ENCODE measurements at places on chromosomes 2 and 18.

DNA sequence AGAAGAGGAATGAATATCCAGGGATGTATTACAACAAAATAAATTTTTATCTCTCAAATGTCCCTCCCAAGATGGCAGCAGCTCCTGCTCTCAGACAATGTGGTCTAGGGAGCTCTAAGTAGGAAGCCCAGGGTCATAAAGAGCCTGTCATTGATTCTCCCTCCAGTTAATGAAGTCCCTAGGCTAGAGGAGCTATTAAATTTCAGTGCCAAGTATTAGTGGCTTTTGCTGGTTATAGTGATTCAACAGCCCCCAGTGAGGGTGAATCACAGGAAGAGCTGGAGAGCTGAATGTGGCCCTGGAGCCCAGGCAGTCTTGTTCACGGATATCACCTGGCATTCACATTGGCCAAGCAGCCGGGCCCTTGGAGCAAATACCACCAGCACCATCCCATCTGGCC, 109.8 kb upstream of the YPEL5 start:
- DNase-seq: no peak

DNA sequence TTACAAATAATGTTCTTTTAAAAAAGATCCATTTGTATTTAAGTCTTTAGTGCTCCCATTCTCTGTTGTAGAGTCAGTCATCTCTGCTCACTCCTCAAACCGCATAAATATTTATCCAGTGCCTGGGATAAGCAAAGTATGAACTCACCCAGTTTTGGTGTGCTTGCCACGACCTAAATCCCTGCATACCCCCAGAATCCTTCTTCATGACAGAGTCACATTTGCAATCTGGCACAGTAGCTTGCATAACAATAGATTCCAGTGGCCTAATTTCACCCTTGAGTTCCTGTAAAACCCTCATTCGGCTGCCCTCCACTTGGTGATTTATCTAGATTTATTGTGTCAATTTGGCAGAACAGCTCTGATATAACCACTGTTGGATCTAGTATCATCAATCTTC, 92.9 kb downstream of the DTNA start:
- no peak for DNase-seq

GRCh38 chr2:241852116-241852980, 6.3 kb downstream of the PDCD1 start:
- no peak for DNase-seq

DNA sequence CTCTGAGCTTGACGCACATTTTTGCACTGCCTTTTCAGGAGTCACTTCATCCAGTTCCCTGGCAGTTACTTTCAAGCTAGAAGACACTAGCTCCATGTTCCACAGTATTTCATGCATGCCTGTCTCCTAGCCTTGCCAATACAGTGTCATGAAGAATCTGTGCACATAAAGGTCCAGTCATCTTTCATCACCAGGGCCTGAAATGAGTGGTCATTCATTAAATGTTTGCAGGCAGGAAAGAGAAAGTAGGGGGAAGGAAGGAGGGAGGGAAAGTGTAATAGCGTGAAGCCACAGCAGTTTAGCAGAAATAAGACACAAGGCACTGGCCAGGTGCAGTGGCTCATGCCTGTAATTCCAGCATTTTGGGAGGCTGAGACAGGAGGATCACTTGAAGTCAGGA, 92.4 kb upstream of the COPS8 start:
- no peak for DNase-seq

DNA sequence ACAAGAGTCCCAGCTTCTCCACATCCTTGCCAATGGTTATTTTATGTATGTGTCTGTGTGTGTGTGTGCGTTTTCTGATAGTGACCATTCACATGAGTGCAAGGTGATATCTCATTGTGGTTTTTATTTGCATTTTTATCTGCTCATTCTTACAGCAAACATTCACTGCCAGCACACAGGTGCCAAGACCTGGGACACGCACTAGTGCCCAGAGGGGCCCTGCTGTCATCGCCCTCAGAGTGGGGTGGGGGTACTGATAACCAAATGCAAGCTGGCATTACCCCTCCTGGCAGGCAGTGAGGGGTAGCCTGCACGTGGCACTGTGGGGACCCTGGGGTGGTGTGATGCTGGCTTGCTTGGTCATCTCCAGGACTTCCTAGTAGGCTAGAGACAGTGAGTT, 285.4 kb downstream of the LPIN1 start:
- no peak for DNase-seq

GRCh38 chr2:9979977-9980376, 28.5 kb downstream of the GRHL1 start:
- no peak for DNase-seq

DNA sequence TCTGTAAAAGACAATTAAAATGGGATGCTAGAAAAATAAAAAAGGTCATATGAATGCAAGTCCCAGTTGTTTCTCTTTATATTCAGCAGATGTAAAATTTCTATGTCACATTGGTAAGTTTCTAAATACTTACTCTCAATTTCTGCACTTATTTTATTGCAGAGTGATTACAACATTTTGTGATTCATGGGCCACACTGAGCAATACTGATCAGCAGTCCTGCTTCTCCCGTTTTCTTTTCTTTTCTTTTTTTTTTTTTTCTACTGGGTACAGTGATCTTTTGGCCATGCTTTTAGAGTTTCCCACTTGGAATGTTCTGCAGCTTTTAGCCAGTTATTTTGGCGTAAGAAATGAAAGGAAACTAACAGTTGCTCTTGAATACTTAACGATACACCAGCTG, 38.8 kb downstream of the LIMS1 start:
- no peak for DNase-seq

DNA sequence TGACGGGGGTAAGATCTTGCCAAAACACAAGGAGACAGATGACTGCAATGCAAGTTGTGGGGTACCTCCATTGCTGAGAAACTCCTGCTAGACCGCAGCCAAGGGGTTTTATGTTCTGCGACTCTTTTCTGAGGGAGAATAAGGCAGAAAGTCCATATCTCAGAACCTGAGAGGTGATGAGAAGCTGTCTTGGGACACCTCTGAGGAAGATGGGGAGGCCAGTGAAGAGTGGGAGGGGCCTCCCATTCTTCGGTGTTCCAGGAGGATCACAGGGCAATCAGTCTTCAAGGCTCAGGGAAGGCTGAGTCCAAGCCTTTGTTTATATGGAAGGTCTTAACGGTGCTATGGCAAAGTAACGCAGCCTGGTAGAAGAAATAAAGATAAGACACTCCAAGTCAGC, 18.0 kb downstream of the CYP27A1 start:
- no peak for DNase-seq

DNA sequence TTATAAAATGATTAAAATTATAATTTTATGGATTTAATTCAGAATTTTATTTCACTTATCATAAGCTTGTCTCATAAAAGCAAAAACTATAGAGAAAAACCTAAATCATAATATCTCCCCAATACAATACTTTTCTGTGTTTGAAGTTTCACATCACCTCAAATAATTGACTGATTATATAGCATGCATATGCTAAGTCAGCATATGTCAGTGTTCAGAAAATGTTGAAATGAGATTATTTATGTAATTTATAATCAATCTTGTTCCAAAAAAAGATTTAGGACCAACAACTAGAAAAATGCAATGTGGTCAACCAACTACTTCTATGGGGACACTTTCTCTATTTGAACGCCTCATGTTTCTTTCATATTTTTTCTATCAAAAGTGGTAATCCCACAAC, 902.6 kb downstream of the CPS1 start:
- DNase-seq: no peak

GRCh38 chr2:47626664-47627063, 156.3 kb upstream of the MSH6 start:
- no peak for DNase-seq

DNA sequence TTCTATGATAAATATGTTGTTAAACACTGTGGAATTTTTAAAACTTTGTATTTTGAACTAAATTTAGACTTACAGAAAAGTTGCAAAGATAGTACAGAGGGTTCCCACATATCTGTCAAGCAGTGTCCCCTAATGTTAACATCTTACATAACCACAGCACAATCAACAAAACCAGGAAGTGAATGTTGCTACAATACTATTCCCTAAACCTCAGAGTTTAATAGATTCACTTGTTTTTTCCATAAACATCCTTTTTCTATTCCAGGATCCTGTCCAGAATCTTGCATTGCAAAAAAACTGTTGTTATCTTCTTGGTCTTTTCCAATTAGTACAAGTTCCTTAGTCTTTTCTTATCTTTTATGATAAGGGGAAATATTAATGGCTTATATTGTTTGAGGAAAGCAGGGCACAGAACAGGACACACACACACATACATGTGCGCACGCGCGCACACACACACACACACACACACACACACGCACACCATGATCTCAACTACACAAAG, 251.1 kb upstream of the TRIB2 start:
- no peak for DNase-seq

- no peak for DNase-seq
Observed at GRCh38 chr2:177123048-177123447, 89.5 kb upstream of the HNRNPA3 start.

DNA sequence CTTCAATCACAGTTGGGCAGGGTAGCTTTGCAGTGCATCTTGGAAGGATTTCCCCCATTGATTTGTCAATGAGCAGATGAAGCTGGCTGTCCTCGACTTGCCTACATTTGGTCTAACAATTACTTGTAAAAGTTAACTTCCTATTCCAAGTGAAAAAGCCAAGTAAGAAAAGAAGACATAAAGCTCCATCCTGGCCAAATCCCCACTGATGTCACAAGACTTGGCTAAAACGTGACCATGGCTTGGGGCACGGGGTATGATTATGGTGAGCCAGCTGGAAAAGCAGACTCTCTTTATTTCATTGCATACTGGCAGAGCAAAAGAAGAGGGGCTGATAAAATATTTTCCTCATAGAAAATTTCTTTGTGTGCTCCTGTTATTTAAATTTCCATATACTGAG, 25.4 kb upstream of the PID1 start:
- DNase-seq: no peak

DNA sequence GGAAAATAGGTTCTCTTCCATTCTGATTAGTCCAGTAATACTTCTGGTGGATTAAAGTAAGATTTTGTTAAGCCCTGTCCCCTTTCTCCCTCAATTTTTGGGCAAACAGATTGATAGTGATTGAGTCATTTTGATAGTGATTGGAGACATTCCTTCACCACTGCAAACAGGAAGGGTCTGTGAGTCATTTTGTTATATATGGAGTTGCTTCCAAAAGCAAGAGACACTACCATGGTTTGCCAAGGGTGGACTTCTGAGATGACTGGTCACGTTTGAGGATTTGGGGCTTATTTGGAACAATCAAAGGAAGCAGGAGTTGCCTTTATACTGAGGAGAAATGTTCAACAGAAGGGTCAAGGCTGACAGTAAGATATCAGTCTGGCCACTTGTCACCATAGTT, 249.9 kb downstream of the PARD3B start:
- DNase-seq: peak; percentile 9

GRCh38 chr2:222907048-222907447, 46.2 kb downstream of the ACSL3 start:
- no peak for DNase-seq

DNA sequence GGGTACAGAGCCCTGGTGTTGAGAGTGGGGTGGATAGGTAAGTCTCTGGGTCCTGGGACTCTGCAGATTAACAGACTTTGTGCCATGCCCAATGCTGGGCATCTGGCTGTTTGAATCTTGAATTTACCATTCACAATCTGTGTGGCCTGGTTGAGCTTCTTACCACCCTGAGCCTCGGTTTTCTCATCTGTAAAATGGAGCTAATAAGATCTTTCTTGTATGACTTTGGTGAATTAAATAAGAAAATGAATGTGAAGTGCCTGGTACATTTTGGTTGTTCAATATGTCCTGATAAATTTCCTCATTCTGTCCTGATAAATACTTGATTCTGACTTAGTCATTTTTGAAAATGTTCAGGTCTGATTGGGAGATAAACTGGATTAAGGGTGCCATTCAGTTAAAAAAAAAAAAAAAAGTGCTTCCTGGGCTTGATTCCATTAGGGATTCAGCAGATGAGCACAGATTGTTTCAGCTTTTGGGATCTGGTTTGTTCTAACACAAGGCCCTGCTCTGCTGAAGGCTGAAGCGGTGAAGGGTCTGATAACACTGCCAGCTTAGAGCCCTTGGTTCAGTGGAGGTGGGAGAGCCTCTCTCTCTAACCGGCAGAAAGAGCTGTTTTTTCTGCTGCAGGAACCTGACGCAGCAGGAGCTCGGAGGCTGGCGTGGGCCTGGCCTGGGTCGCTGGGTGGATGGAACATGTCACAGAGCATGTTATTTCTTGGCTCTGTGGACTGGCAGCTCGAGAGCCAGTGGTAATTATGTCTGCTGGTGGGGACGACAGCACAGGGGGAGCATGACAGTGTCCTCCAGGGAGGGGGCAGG, 84.5 kb upstream of the MCFD2 start:
- no peak for DNase-seq

GRCh38 chr2:229346816-229347540, 75.9 kb upstream of the PID1 start:
- DNase-seq: no peak

GRCh38 chr18:3184275-3184963, 35.3 kb downstream of the MYOM1 start:
- DNase-seq: no peak

DNA sequence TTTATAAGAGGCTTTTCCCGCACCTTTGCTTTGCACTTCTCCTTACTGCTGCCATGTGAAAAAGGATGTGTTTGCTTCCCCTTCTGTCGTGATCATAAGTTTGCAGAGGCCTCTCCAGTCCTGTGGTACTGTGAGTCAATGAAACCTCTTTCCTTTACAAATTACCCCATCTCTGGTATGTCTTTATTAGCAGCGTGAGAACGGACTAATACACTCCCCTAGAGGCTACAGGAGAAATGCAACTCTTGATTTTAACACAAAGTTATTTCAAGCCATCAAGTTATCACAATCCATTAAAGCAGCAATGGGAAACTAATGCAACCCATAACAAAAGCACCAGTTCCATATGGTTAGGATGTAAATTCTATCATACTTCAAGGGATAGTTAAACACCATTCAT, 1378.8 kb upstream of the DDX18 start:
- no peak for DNase-seq

DNA sequence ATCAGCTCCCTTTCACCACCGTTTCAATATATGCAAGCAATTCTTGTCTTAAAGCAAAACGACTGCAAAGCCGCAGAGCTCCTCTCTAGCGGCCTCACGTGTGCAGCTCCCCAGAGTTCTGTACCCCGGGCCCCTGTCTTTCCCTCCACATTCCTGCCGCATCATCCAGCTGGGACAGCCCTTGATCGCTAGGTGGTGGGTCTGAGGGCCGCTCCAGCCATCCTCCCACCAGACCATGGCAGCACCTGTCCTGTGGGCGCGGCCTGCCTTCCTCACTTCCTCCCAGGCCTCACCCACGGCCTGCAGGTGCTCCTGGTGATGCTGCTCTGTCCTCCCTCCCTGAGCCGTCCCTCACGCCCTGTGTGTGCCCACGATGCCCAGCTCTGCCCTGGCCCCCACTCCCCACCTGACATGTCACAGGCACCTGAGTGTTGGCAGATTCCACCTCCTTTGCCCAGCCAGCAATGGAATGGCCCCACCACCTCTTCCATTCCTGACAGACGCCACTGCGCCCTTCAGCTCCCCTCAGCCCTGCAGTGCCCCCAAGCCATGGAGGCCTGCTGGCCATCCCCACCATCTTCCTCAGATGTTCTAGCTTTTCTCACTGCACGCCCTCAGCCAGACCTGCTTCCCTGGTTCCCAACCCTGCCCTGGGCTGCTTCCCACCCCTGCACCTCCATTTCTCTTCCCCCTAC, 15.3 kb upstream of the ALLC start:
- DNase-seq: no peak
